ENCODE measurements at places on chromosomes 4 and X.

DNA sequence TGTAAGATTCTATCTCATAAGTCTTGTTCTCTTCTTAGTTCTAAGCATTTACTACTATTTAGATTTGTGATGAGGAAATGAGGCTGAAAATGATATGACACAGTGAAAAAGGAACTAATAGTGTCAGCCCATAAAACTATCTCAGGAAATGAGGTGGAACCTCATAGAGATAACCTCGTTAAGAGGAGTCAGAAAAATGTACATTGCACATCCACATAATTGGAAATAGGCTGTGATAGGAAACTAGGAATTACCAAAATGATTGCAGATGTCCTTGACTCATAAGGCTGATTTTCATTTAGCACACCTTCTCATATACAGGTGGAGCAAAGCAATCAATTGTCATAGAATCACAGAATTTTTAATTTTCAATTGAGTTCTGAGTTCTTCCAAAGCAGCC is 26.8 kb downstream of the ANXA10 start:
- DNase-seq: no peak

GRCh38 chrX:10486373-10486772 is 134.0 kb downstream of the MID1 start:
- DNase-seq: no peak

DNA sequence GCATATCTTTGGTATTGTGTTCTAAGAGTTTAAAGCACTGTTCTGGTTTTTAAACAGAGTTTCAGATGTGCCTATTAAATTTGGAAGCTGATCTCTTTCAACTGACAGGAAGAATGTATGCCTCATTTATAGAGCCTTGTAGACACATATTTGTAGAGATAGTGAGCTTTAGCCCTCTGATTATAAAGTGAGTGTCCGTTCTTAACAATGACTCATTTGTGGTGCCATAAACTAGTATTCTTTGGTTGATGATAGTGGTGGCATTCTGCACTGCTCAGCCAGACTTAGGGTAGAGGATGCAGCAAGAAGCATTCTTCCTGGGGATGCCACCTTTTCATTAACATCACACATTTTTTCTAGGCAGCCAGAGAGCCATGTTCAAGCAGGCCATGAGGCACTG is 121.7 kb downstream of the TLL1 start:
- no peak for DNase-seq

- DNase-seq: no peak
Observed at GRCh38 chrX:22686138-22686541, 313.6 kb upstream of the DDX53 start.

DNA sequence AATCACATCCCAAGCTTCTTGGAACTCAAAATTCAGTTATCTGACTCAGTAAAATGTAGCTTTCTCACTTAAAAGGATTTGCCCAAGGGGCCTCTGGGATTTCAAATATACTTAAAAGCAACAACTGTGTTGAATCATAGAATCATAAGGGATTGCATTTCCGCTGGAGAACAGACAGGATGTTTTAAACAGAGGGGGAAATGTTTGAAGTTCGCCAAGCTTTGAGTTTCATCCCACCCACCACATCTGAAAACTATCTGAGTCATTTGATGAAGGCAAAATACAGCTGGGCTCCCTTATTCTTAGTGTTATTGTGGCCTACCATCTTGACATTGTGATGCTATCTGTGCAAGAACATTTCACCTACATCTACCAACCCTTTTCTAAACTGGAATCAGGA is 73.5 kb downstream of the PPP1R2C start:
- DNase-seq: no peak

All from WERI-Rb-1 (cell line).